ENCODE measurements at places on chromosomes 3 and 15. TPM values are rescaled to one million over a fixed set of nuclear protein-coding genes. Genes with fewer than 3 reads are reported as not detected.
A peak's percentile ranks its signal among the peaks of the same experiment; 100 is the strongest.

- no peak overlapping the region for H3K27ac ChIP-seq
- H3K4me1 ChIP-seq = no peaks in the 10 kb centered on the region
- H3K27me3 ChIP-seq = no peaks in the 10 kb centered on the region
- no peak overlapping the region for H3K4me3 ChIP-seq
- no peaks in the 10 kb centered on the region for H3K36me3 ChIP-seq
Measured at GRCh38 chr3:40116478-40117177, 192.9 kb upstream of the EIF1B start.

ACP3 gene
- not detected for total RNA-seq

DNA sequence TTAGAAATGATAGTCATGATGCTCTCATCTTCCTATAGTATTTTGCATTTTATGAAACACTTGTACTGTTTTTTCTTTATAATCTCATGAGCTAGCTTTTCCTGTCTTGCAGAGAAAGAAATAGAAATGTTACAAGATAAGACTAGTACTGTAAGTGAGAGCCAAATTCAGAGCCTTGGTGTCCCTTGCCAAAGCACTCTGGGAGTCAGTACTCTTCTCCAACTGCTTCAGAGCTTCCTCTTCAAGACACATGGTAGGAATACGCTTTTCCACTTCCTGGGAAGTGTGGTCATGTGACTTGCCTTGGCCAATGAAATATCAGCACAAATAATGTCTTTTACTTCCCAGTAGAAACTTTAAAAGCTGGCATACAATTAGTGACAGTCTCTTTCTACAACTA, 112.4 kb downstream of the SEMA6D start:
- DNase-seq = no peak
- H3K27ac ChIP-seq = no peak overlapping the region
- no peaks in the 10 kb centered on the region for H3K27me3 ChIP-seq
- no peaks in the 10 kb centered on the region for H3K36me3 ChIP-seq

- no peak overlapping the region for H3K27ac ChIP-seq
- no peak for DNase-seq
- H3K4me3 ChIP-seq = no peak overlapping the region
- no peaks in the 10 kb centered on the region for H3K27me3 ChIP-seq
- H3K4me1 ChIP-seq = peaks cover 42% of the 10 kb centered on the region
Measured at GRCh38 chr15:80480909-80481308, 76.7 kb downstream of the ARNT2 start.

CLDN18 gene
- total RNA-seq = not detected

- no peaks in the 10 kb centered on the region for H3K27me3 ChIP-seq
- peak; percentile 58 for DNase-seq
- H3K36me3 ChIP-seq = no peaks in the 10 kb centered on the region
- peaks cover 25% of the 10 kb centered on the region for H3K4me1 ChIP-seq
- H3K27ac ChIP-seq = no peak overlapping the region
Measured at GRCh38 chr15:75307778-75308390, 25.2 kb downstream of the GOLGA6D start.

Measured in HepG2 (cell line).